ENCODE measurements at places on chromosomes 7 and 10. TPM values are rescaled to one million over a fixed set of nuclear protein-coding genes. Genes with fewer than 3 reads are reported as not detected.

GRID2IP gene
- polyA plus RNA-seq, result 0.47 TPM

SPDYE1 gene
- polyA plus RNA-seq, result not detected

RINT1 gene
- 14.1 TPM for polyA plus RNA-seq

GRCh38 chr10:131644289-131644688 is 256.5 kb upstream of the PPP2R2D start:
- no peak for DNase-seq

DNA sequence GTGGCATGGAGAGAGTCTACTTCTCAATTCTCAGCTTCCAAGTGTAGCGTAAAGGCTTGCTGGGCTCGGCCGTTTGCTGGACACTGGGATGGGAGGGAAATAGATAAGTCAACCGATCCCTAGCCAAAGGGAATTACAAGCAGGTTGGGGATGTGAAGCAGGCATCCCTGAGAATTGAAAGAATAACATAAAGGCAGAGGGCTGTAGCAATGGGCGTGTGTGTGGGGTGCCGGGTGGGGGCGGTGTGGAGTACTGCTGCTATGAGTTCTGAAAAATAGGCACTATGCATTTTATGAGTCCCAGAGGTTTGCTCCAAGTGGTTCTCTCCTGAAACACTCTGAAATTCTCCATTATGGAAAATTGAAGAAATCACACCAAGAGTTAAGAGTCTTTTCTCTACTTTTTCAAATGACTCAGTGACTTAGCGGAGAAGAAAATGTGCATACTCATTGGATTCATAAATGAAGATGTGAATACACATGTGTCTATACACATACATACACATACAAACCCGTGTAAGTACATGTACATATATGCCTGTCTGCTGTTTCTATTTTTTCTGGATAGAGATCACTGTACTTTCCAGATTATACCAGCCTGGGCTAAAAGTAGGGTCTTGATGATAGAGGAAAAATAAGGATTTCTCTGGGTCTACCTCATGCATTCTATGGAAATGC is 65.4 kb downstream of the ADRA2A start:
- no peak for DNase-seq

DNA sequence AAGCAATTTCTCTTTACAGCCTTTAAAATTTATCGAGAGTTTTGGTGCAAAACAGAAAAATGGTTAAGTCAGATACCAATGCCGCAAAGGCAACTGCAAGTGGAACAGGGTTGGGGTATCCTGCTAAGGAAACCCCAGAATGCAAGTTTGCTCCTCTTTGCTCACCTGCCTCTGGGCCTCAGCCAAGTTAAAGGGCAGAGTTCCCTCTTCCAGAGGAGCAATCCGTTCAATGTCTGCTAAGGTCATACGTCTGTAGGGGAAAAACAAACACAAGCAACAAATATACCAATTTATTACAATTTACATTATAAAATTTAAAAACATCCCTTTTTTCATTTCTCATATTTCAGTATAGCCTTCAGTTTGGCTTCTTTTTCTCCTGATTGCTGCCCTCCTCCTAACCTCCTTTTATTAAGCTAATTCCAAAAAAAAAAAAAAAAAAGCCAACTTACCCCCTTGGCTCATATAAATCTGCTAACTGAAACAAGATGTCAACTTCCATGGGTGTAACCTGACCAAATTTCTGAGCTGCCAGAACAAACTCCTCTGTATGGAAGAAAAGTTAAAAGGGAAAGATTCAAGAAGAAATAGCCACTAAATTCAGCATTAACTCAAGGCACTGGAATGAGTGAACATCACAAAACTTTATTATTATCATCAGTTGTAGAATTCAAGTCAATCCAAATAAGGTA is 132.6 kb downstream of the SLC25A13 start:
- DNase-seq, result no peak

- no peak for DNase-seq
Measured at GRCh38 chr10:107371801-107372200, 207.3 kb upstream of the SORCS1 start.

GRCh38 chr7:132450696-132451095 is 125.6 kb downstream of the PLXNA4 start:
- no peak for DNase-seq

KAT6B gene
- 8.7 TPM for polyA plus RNA-seq
